ENCODE measurements at places on chromosomes 2 and 18.

- DNase-seq = no peak
These were observed 10.1 kb upstream of the FBXO11 start for GRCh38 chr2:47916412-47916811.

DNA sequence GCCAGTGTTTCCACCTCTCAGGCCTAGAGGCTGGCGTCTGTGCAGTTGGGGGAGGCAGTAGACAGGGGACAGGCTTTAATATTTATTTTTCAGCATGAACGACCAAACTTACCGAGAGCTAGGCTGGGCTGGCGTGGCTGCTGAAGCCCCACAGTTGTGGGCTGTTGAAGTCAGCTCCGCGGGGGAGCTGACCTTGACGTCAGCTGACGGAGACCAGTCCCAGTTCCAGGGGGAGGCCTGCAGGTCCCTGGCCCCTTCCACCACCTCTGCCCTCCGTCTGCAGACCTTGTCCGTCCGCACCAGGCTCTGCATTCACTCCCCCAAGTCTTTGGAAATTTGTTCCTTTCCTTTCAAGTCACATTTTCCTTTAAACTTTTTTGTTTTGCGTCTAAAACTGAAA is 33.4 kb upstream of the TUBA3E start:
- DNase-seq = no peak

DNA sequence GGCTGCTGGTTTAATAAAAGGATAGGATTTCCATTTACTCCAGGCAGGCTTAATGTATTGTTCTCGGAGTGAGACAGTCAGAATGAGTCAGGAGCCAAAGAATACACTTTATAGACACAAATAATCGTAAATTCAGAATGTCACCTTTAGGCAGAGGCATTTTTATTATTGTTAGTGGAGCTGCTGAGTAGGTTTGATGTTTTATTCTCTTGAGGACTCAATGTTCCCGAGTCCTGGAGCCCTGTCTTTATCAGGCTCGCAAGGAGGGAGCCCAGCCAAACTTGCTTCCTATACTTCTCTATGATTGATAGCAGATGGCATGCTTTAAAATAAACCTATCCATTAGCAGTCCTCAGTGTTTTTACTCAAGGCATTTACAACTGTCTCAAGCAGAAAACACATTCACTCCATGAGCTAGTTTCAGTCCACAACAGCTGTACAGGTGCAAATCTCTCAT is 492.3 kb upstream of the ZEB2 start:
- DNase-seq = no peak

- DNase-seq = no peak
These were observed 42.1 kb downstream of the NIFK start for GRCh38 chr2:121694398-121695170.

- DNase-seq = no peak
These were observed 126.1 kb downstream of the GALNT1 start for GRCh38 chr18:35707674-35708073.

DNA sequence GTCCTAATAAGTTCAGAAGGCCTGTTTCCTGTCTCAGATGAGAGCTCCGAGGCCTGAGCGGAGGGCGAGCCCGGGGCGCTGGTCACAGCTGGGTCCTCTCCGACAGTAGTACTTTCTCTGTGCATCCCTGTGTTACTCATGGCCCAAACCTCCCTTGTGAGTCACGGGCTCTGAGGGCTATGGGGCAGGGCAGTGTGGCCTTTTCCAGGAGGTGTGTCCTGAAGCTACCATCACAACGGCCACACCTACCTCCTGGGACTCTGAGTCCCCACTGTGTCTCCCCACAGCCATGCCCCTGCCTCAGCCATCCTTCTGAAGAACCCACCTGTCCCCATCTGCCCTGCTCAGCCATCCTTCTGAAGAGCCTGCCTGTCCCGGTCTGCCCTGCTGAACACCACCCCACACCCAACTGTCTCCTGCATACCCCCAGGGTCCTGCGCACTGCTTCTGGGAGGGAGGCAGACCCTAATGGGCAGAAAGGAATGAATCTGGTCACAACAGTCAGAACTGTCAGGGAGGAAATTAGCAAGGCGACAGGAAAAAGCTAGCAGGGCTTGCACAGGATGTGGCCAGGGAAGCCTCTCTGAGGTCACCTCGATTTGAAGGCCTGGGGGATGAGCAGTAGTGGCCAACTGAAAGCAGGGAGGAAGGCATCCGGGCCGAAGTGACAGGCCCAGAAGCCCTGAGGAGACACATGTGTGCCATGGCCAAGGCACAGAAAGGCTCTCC is 145.4 kb upstream of the RIOK3 start:
- no peak for DNase-seq

- no peak for DNase-seq
These were observed 366.9 kb upstream of the GALNT5 start for GRCh38 chr2:156890529-156891148.

GRCh38 chr2:226017107-226017506 is 617.6 kb downstream of the NYAP2 start:
- no peak for DNase-seq

- DNase-seq = no peak
These were observed 33.7 kb upstream of the C18orf32 start for GRCh38 chr18:49520661-49521145.

GRCh38 chr2:77522888-77523287 is 712 bp upstream of the LRRTM4 start:
- DNase-seq = no peak

DNA sequence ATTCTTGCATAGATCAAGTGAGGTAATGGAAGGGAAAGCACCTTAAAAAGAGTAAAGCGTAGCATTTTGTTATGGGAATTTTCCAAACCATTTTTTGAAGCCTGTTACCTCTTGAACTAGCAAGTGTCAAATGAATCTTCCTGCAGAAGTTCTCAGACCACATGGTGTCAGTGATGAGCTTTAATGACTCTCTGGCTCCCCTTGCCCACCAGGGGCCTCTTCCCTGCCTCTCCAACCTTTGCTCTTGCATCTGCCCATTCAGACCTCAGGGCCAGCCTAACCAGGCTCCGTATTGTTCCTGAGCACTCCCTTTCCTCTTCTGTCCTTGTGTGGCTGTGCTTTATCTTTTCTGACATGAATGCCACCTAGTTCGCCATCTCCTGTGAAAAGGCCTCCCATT is 155.9 kb downstream of the DIS3L2 start:
- no peak for DNase-seq

DNA sequence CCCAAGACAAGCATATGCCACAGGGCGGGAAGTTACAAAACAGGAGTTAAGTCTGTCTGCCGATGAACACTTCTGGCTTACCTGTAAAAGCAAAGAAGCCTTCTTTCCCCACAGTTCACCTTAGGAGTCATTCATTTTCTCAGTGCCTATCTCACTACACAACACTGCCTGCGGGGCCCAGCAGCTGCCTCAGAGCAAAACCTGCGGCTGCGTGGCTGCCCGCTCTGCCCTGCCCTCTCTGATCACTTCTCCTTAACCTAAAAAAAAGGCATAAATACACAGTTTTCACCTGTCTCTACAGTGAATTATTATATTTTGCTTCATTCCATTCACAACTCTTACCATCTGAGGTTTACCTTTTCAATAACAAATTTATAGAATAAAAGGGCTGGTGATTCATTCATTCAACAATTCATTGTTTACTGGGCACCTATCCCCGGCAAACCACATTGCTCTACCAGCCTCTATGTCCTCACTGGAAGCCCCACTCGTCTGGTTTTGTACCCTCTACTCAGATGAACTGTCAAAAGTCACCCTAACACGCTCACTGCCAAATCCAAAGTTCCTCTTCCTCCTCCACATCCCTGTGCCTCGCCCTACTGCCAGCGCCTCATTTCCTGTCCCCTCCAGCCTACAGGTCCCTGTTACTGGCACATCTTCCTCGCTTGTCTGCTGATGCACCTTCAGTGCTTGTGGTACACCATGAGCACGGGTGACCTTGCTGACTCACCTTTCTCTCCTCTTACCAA is 31.4 kb downstream of the AFG3L2 start:
- DNase-seq = no peak

- no peak for DNase-seq
These were observed 1306.7 kb upstream of the CELF4 start for GRCh38 chr18:38872342-38872741.

GRCh38 chr18:55444536-55444935 is 143.5 kb downstream of the TCF4 start:
- no peak for DNase-seq

- DNase-seq = no peak
These were observed 25.9 kb downstream of the HDLBP start for GRCh38 chr2:241289597-241289996.

DNA sequence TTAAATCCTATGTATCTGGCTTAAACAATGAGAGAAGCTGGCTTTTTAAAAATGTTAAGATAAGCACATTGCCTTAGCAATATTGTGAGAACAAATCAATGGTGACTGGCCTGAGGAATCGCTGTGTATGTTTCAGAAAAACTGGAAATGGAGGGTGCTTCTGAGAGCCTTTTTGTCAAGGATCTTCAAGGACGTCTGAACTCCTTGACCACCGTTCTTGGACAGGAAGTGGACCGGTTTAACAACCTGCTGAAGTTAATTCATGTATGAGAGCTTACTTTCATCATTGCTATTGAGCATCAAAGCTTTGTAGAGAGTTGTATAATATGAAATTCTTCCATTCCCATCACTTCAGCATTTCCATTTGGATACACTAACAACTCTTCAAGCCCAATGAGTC is 72.6 kb downstream of the TRABD2A start:
- no peak for DNase-seq

All from stimulated activated CD8-positive, alpha-beta memory T cell treated with anti-CD3 and anti-CD28 coated beads, Interleukin-7, amount 100 ng/mL, for 1 hour (primary cell).